Dermis microvascular lymphatic vessel endothelial cell (primary cell): ENCODE measurements at places on chromosomes 12 and 14.

- no peak for DNase-seq
Observed at GRCh38 chr12:92506891-92507290, 195.9 kb upstream of the PLEKHG7 start.

DNA sequence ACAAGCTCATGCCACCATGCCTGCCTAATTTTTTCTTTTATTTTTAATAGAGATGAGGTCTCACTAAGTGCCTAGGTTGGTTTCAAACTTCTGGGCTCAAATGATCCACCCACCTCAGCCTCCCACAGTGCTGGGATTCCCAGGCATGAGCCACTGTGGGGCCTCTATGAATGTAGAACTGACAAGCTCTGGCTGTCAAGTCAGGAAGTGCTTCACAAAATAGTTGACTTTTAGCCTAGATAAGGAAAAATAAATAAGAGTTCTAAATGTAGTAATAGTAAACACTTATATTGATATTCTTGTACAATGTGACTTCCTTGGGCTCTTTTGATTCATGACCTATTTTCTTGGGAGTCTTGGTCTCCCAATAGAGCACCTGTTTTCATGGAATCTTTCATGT is 40.0 kb downstream of the RMST start:
- no peak for DNase-seq

DNA sequence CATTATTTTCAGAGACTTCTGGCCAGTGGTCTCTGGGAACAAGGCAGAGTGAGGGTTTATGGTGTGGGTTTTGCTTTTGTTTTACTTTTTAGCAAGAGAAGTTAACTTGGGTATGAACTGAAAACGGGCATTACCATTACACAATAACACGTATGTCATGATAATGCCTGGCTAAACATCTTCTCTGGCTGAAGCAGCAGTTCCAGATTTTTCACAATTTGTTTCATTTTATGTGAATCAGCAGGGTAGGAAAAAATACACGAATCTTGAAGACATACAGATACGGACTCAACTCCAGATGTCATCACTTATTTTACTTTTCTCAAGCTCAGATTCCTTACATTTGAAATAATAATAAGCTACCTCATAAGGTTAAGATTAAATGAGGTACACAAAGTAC is 2.5 kb upstream of the PCNX4 start:
- no peak for DNase-seq

DNA sequence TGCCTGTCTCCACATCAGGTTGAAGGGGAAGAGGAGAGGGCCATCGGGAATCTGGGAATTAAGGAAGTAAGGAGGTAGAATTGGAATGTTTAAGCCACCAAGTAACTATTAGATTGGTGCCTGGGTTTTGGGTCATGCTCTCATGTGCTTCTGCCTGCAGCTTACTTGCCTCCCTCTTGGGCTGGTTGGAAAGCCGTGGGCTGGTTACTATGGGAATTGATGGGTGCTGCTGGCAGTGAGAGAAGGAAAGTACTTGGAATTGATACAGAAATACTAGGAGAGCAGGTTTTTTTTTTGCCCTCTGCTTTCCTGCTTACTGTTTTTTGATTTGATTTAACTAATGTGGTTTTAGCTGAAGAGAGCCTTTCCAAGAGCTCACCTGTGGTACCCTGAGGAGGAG is 493.5 kb upstream of the RGS6 start:
- no peak for DNase-seq

- DNase-seq, result peak; percentile 30
Observed at GRCh38 chr12:22100958-22101748, 55.1 kb downstream of the CMAS start.
